ENCODE measurements at places on chromosomes 6 and 20.

DNA sequence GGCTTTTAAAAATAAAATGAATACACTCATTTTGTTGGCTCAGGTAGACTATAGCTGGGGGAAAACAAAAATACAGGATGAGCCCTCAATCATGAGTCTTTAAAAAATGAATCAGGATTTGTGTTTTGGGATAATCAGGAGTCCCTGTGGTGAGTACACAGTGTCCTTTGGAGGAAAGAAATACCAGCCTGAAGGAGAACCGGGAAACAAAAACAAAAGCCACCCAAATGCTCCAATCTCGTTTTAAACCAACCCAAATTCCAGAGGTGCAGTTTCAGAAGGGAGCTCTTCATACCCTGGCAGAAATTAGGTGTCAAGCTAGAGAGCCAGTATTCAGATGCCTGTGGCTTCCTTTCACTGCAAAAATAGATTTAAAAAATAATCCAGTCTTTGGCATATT, 23.3 kb upstream of the FOXA2 start:
- DNase-seq = no peak

DNA sequence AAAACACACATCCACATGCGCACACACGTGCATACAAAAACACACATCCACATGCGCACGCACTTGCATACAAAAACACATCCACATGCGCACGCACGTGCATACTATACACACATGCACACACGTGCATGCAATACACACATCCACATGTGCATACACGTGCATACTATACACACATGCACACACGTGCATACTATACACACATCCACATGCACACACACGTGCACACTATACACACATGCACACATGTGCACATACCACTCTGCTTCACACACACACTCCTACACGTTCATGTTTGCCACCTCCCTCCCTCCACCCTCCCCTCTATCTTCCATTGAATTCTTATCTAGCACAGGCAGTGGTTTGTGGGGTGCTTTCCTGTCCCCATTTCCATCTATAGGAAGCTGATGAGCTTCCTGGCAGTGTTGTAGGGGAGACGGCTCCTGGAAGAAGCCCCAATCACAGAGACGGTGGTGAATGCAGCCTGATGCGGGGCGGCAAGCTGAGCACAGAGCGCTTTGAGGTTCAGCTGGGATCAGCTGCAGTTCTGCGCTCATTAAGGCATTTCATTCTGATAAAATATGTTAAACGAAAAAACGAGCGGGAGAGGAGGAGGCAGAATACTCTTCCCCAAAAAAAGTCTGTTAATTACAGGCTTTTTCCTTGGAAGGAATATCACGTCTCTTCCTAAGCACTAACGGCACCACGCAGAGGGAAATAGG, 287.7 kb downstream of the TAF4 start:
- no peak for DNase-seq

GRCh38 chr6:152720974-152721373, 23.3 kb downstream of the MYCT1 start:
- no peak for DNase-seq

- no peak for DNase-seq
These were observed 4.8 kb downstream of the CCHCR1 start for GRCh38 chr6:31152781-31153180.

DNA sequence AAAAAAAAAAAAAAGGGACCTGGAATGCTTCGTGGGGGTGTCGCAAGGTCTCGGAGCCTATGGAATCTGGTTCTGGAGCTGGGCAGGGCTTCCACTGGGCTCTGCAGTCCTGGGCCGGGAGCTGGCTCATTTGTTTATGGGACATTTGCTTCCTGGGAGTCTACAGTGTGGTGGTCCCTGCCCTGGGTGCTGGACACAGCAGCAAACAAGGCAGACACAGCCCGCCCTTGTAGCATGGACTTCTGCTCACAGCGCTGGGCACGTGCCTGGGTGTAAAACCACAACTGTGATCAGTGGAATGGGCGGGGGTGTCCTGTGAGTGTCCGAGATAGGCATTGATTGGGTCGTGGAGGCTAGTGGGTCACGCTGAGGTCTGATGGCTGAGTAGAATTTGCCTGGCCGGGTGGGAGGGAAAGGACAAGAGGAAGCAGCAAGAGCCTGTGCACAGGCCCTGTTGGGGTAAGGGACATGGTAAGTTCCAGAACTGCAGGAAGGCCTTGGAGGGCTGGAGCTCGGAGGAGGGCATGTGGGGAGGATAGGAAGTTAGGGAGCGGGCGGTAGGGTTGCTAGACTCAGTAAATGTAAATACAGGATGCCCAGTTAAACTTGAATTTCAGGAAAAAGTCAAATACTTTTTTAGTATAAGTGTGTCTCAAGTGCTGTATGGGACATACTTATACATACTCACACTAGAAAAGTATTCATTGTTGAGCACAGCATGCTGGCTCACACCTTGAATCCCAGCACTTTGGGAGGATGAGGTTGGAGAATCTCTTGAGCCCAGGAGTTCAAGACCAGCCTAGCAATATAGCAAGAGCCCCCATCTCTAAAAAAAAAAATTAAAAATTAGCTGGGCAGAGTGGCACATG, 61.3 kb upstream of the PMEPA1 start:
- DNase-seq = no peak

DNA sequence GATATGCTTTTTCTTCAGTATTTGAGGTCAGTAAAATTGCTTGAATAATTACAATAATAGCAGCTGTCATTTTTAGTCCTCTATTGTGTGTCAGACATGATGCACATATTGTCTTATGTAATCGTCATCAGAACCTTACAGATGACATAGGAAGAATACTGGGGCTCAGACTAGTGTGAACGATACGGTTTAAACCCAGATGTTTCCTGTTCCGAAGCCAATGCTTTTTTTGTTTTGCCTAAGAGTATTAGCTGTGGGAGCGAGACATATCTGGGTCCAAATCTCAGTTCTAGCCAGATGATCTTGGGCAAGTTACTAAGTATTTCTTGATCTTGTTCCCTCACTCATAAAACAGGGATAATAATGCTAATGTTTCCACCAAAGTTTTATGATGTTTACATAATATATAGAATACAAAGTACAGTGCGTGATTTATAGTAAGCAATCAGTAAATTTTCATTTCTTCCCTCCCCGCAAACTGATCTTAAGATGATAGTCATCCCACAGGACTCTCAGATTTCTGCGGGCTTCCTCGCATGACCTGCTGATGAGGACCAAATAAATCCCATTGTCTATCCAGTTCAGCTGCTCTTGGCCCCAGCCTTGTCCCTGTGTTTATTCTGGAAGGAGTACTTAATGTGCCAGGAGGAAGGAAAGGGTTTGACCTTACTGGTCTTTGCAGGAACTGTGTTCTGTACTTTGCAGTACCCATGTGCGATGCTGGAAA, 98.2 kb downstream of the CAP2 start:
- no peak for DNase-seq

DNA sequence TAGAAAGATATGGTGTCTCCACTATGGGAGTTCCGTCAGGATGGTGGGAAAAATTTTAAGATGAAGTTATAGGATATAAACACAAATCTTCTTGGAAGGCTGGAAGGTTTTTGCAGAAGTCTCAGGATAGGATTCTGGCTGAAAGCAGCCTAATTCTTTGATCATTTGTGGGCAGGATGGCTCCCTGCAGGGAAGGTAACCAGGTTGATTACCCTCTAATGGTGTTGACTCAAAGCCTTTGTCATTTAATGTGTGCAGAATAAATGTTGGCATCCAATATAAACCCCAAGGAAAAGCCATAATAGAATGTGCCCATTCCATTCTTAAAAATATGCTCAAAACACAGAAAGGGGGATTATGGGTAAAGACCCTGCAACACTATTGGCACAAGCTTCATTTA, 204.3 kb downstream of the EPM2A start:
- no peak for DNase-seq

DNA sequence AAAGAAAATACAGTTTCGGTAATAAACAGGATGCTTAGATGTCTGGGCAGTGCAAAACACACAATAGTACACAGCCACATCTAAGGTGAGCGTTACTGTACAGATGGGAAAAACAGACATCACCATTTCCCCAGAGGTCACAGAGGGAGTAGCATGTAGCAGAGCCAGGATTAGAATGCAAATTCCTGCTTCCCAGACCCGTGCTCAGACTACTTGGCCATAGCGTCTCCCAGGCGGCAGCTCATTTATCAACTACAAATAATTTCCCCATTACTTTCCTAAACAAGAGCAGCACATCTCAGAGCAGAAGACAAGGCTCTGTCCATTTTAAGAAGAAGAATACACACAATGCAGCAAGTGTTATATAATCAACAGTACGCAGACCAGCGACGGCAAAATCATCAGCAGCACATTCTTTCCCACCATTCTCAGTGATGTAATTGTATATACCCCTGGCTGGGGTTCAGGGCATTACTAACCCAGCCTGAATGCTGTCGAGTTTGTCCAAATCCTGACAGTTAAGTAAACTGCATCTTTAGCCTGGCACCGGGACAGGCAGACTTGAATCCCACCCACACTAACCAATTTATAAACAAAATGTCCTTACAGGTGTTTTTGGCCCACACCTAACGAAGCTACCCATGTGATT, 61.9 kb downstream of the CNKSR3 start:
- DNase-seq = no peak
